T-helper 17 cell (primary cell): ENCODE measurements at places on chromosomes 13 and 19.

DNA sequence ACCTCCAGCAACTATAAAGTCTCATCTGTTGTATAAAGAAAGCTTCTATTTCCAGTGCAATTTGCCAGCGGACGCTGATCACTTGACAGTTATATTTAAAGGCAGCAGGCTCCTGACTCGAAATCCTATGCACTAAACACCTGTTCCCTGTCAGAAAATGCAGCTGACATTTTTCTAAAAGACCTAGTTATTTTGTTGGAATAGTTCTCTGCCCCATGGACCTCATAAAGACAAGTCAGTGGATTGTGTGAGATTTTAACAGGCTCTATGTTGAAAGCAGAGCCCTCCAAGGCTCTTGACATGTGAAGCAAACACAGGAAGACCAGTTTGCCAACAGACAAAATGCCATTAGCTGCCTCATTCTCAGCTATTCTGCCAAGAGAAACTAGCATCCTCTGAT lies 304.7 kb upstream of the KLF12 start:
- no peak for DNase-seq

GRCh38 chr19:36950335-36951119 lies 34.4 kb downstream of the ZNF568 start:
- no peak for DNase-seq

DNA sequence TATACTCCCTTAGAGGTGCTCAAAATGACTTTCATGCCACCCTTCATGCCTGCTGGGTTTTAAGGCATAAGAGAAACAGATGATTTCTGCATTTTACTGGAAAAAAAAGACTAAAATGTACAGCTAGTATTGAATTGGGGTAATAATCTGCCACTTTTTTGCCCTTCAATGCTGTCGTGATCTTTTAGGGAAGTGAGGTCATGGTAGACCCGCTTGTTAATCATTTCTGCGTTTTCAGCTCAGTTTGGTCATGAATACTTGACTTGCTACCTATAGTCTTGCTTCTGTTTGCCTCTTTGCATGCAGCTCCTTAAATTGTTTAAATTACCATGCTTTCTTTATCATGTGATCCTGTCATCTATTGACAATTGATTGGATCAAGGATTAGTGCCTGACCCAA lies 90.4 kb downstream of the PCCA start:
- no peak for DNase-seq

DNA sequence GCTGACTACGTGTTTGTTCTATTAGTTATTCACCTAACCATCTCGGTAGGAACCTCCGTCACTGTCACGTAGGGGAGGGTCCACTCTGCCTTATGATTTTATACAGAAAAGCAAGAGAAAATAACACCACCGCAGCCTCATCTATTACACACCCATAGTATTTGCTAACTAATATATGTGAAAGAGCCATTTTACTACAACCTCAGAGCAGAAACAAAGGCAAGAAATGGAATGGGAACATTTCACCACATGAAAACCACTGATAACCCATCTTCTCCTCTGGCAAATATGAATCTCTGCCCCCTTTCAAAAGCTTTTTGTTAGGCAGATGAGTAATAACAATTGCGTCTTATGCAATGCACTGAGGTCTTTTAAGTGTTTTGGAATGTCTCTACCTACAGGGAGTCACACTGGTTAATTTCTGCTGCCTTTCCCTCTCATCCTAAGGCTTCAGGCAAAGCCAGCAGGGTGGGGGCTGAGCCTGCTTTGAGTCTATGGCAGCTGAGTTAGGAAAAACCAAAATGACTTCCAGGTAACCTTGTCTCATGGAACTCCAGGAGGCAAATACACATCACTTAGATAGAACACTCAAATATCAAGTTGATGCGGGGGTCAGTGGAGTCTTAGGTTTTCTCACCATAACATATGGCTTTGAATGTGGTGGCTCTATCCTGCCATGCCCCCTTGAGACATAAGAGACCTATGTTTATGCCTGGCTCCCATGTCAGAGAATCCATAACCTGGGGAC lies 15.0 kb downstream of the TSHZ3 start:
- no peak for DNase-seq

GRCh38 chr19:45186509-45187334 lies 8.1 kb downstream of the BLOC1S3 start:
- DNase-seq: no peak

DNA sequence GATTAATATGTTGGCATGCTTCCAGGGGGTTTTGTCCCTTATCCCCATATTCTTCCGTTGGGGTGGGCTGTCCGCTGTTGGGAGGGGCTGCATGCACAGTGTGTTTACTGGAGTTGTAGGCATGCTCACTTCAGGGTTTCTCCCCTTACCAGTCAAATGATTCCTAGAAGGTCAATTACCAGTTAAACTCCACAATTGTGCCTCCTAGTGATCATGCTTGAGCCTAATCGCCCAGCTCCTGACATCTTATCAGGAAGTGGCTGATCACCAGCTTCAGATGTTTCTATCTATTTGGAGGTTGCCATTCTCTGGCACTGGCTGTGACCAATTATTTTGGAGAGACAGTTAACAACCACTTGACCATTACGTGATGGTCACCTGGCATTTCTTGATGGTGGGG lies 1090.0 kb downstream of the SLITRK5 start:
- no peak for DNase-seq
